ENCODE measurements at places on chromosomes 4 and X.

DNA sequence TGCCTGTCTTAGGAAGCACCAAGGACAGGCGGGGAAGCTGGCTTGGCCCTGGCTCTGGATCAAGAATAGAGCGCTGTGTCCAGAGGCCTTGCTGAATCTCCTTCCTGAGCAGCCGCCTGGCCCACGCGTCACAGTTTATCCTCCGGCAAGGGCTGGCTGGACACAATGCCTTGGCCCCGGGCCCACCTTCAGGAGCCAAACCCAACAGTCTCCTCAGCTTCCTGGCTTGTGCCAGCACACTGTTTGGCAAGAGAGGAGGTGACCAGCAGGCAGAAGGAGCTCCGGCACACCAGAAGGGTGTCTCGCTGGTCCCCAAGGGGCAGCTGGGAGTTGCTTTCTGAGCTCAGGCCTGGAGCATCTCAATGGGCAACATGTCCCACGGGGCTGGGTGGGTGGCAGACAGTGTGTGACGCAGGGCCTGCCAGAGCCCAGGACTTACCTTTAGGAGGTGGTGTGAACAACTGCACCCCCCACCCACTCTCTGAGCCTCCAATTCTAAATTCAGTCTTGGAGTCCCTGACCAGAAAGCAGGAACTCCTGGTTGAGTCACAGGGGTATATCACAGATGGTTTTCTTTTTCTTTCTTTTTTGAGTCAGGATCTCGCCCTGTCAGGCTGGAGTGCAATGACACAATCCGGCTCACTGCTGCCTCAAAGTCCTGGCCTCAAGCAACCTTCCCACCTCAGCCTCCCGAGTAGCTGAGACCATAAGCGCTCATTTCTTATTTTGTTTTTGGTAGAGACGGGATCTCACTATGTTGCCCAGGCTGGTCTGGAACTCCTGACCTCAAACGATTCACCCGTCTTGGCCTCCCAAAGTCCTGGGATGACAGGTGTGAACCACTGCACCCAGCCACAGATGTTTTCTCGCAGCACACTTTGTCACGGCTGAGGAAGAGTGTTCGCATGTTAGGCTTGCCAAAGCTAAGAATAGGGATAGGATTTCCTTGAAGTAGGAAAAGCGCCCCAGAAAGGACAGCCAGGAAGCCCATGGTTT lies 361.2 kb downstream of the BCOR start:
- no peak for DNase-seq

- no peak for DNase-seq
These were observed 49.7 kb upstream of the KLHL8 start for GRCh38 chr4:87270144-87270543.

- no peak for DNase-seq
These were observed 76.8 kb downstream of the COMMD8 start for GRCh38 chr4:47386561-47387235.

GRCh38 chr4:189443341-189443740 lies 497.3 kb upstream of the FRG1 start:
- no peak for DNase-seq

GRCh38 chr4:16875487-16875886 lies 23.0 kb downstream of the LDB2 start:
- no peak for DNase-seq
